ENCODE measurements at places on chromosomes 2 and 18.

DNA sequence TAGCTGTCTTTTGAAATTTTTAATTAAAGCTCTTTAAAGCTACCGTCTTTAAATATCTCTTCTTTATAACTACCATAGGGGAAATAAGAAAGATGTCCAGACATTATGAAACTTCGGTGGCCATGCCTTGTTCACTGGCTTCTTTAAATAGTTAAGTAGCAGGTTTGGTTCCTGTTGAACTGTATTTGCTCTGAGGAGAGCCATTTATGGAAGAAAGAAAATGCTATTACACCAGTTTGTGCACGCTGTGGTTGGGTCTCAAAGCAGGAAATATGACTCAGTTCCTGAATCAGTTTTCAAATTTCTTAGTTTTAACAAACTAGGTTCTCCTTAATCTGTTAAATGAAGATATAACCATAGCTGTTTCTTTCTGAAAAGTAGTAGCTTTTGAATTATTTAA, 12.2 kb downstream of the ARPC2 start:
- DNase-seq, result peak; percentile 66

DNA sequence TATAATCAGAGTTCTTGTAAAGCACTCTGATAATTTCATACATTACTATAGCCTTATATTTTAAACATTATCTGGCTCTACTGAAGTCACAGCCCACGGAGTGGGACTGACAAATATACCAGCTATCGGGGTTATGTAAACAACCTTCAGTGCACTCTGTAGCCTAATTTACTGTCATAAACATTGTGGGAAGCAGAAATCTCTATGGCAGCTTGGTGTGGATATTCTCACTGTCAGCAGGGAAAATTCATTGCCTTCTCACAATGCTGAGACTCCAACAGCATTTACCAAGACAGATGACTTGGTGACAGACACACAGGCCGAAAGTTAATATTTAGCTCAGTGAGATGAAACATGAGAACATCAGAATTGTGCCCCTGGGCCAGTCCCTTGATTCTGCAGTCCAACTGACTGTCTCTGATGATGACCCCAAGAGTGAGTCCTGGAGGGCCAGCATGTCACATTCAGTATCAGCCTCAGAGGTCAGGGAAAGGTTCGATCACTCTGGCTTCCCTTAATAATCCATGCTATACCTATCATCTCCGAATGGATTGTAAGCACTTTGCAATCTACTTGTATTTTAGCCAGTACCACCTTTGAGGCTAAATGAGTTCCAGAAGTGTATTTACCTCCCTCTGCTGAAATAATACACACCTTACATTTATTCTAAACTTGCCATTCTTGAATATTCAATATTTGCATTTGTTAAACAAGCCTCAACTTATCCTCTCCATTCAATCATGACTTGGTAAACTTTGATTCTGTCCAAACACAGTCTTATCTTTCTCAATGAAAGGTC, 146.2 kb upstream of the OSR1 start:
- no peak for DNase-seq

- DNase-seq, result no peak
Observed at GRCh38 chr18:70195014-70195614, 10.4 kb downstream of the RTTN start.

- no peak for DNase-seq
Observed at GRCh38 chr2:232116852-232117251, 155.3 kb downstream of the DIS3L2 start.

DNA sequence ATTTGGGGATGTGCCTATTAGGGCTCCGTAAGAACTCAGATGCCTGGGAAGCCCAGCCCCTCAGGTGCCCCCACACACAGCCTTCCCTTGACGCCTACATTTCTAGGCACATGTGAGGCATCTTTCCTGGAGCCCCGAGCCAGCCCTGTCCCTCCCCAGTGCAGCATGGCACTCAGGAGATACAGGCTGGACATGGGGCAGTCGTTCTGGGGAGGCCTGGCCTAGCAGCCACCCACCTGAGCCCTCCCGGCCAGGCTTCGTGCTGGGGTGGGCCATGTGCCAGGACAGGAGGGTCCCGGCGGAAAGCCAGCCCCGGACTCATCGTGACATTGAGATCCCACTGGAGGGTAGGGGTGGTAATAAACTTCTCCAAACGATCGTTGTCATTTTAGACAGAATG, 15.2 kb downstream of the BOK start:
- DNase-seq, result no peak
